HT1080 (cell line): ENCODE measurements at places on chromosomes 7 and 10. TPM values are rescaled to one million over a fixed set of nuclear protein-coding genes. Genes with fewer than 3 reads are reported as not detected.

The FEZF1 gene
- total RNA-seq: not detected in 2 replicates

DNA sequence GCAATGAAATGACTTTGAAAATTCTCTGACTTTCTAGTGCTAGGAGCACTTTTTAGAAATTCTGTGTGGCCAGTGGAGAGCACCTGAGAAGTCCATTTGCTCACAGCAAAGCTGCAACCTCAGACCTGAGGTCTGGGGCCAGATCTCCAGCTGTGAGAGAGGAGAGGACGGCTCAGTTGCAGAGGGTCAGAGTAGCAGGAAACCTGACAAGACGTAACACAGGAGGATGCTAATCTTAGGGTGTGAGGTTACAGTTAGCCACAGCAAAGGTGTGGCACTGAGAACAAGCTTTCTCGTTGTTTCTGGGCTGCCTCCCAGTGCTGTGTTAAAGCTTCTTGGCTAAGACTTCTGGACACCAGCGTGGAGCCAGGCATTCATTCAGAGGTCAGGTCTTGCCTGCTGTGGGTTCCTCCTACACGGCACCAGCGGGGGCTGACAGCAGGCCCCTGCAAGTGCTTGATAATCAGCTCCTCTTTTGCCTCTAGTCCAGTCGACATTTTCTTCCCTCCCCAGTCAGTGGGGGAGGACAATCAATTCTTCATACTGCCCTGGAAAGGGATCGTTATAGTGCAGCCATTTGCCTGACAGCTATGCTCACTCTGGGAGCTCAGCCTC lies 435.4 kb upstream of the DPP6 start:
- DNase-seq: no peak

GRCh38 chr10:46555713-46556514 lies 544 bp downstream of the GPRIN2 start:
- DNase-seq: no peak

DNA sequence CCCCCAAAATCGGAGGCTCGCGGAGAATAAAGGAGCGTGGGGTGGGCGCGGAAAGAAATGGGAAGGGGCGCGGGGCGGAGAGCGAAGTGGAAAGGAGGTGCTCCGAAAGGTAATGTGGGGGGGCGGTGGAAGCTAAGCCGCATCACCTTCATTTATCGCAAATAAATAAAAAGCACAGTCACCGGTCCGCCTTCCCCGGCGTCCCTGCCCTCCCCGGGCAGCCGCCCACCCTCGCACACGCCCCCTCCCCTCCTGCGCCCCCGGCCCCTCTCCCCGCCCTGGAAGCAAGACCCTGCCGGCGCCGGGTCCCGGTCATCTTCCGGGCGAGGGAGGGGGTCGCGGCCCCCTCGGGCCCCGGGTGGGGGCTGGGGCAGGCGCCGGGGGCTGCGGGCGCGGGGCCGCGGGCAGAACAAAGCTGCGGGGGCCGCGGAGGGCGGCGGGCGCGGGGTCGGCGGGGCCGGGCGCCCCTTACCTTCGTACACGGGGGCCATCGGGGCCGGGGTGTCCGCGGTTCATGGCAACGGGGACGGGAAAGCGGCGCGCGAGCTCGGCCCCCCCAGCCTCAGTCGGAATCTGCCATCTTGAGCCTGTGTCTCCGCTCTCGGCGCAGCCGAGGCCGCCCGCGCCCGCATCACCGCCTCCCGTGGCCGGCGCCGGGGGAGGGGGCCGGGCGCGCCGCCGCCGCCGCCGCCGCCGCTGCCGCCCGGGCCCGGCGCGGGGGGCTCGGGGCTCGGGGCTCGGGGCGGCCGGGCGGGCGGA lies 486 bp downstream of the HIPK2 start:
- DNase-seq: no peak

- no peak for DNase-seq
Observed at GRCh38 chr10:103933557-103934121, 15.7 kb upstream of the STN1 start.

The GPR26 gene
- total RNA-seq: not detected in 2 replicates
